ENCODE measurements at places on chromosomes 2 and 18. TPM values are rescaled to one million over a fixed set of nuclear protein-coding genes. Genes with fewer than 3 reads are reported as not detected.

DSG2 gene
- under 0.01 TPM for total RNA-seq

ACMSD gene
- not detected for total RNA-seq

C2orf80 gene
- not detected for total RNA-seq

PRSS56 gene
- not detected for total RNA-seq

TFCP2L1 gene
- not detected for total RNA-seq

CUL3 gene
- total RNA-seq, result 58.8 TPM
